WTC11 (cell line): ENCODE measurements at places on chromosomes 2 and 18.

DNA sequence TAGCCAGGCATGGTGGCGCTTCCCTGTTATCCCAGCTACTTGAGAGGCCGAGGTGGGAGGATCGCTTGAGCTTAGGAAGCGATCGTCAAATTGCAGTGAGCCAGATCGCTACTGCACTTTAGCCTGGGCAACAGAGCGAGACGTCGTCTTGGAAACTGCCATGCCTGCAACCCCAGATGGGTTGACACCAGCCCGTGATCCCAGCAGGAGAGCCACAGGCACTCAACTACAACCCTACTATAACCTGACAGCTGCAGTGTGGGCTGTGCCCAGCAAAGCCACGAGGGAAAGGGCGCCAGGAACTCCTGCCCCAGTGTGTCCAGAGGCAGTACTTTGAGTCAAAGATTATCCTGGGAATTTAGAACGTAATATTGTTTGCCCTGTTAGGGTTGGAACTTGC, 85.6 kb downstream of the SS18 start:
- no peak for DNase-seq

GRCh38 chr2:9385841-9386240, 37.5 kb downstream of the ITGB1BP1 start:
- DNase-seq, result no peak

GRCh38 chr2:152247337-152247695, 71.8 kb upstream of the STAM2 start:
- DNase-seq, result no peak

- no peak for DNase-seq
These were observed 618.0 kb upstream of the ZEB2 start for GRCh38 chr2:145137901-145138300.

DNA sequence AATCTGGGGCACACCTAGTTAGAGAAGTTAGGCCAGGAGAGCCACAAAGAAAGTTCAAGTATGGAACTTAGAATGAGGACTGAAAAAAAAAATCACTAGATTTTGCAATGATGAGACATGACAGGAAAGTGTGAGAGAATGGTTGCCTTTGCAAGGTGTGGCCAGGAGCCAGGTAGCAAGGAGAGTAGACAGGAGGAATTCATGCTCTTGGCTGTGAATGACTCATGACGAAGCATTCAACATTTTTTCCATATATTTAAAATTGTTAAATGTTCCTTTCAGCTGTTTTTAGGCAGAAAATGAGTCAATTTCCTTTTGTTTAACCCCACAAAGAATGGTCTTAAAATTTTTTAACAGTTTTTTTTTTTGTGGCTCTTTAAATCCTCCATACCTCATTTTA, 636.9 kb downstream of the PLCL1 start:
- no peak for DNase-seq

- DNase-seq, result no peak
These were observed 452.9 kb upstream of the SPRED2 start for GRCh38 chr2:65885266-65885665.

GRCh38 chr18:24923138-24923537, 428.8 kb downstream of the ZNF521 start:
- DNase-seq, result no peak

GRCh38 chr2:233369897-233370685, 15.8 kb downstream of the DGKD start:
- DNase-seq, result no peak

GRCh38 chr2:42071791-42072190, 24.0 kb downstream of the PKDCC start:
- no peak for DNase-seq

DNA sequence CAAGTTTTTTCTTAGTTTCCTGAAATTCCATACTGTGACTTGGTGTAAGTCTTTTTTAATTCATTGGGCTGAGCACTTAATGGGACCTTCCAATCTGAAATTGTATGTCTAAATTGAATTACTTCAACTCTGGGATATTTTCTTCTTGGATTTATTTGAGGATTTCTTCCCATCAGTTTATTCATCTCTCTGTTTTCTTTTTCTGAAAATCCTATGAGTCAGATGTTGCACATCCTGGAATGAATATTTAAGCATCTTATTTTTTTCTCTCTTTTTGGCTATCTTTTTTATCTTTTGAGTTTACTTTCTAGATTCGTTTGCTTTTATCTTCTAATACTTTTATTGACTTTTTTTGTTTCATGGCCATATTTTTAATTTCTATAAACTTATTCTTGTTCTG, 55.4 kb upstream of the ACYP2 start:
- DNase-seq, result no peak

GRCh38 chr2:128754246-128754724, 435.6 kb upstream of the HS6ST1 start:
- no peak for DNase-seq

DNA sequence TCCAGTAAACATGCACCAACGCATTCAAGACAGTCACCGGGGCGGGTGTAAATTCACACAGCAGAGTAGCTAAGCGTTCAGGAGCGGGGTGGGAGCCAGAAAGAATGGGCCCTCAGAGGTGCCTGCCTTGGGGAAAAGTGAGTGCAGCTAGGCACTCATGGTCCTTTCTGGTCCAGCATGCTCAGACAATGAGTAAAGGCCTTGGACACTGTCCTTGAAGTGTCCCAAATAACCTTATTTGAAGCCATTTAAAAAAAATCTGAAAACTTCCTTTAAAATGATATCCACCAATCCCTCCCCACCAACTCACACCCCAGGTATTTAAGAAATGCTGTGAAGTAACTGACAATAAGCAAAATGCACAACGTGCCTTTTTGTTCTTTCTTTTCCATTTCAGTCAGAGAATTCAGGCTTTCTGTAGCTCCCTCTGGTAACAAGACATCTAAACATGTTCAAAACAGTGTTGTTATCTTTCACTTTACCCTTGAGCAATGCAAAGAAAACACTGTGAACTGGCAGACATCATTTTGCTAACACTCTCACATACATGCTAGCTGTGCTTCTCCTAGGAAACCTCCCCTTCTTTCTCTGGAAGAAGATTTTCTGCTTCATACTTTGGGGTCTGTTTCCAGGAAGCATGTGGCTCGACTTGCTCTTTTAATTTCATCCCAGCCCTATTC, 445.1 kb upstream of the SPRED2 start:
- DNase-seq, result no peak

- no peak for DNase-seq
These were observed 153.0 kb downstream of the KLHL29 start for GRCh38 chr2:23537991-23538390.

DNA sequence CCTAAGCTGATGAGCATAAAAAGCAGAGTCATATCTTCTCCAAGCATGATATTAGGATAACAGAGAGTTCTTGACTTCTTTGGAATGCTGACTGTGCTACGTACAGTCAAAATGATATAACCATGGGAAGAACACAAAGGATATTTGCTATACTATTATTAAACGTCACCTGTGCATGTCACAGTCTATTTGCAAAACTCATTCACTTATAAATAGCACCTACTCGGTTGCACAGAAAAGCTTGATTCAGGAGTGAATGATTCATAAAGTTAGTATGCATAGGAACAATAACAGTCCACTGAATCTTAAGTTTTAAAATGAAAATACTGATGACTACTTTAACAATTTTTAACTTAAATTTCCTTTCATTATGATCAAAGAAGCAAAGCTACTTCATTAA, 83.3 kb downstream of the SP3 start:
- DNase-seq, result no peak

GRCh38 chr18:71370671-71371445, 1082.0 kb downstream of the SOCS6 start:
- no peak for DNase-seq

DNA sequence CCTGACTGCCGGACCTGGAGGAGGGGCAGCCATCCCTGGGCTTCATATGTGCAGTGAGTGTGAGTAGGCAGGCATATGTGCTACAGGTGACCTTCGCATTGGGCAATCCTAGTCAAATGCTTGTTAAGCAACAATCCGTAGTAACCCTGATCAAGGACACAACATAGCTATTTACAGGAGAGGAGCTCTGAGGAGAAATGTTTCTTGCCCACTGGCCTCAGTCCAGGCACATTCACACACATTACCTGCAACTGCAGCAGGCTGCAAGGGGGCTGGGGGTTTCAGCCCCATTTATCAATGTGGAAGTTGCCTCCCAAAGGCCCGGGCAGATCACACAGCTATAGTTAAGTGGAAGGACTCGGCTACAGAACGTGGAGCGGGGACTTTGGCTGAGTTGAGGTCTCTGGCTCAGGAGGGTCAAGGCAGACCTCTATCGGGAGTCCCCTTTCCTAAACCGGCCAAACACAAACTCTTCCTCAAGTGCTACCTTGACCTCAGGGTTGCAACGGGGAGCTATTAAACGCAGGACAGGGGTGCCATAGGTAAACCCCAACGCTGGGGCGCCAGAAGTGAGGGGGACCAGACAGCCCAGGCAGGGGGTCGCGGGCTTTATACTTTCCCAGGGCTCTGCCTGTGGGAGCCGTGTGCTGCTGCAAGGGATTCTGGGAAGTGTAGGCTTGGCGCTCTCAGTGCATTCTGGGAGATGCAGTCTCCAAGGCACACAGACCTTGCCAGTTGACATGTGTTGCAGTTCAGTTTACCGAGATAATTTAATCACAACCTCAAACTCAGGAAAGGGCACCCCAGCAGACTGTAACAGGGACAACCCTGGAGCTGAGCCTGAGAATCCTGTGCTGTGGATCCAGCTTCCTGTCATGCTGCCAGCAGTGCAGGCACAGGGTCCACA, 9.4 kb downstream of the KHK start:
- peak; percentile 59 for DNase-seq

- no peak for DNase-seq
These were observed 388.1 kb upstream of the SLC14A2 start for GRCh38 chr18:45227001-45227742.

DNA sequence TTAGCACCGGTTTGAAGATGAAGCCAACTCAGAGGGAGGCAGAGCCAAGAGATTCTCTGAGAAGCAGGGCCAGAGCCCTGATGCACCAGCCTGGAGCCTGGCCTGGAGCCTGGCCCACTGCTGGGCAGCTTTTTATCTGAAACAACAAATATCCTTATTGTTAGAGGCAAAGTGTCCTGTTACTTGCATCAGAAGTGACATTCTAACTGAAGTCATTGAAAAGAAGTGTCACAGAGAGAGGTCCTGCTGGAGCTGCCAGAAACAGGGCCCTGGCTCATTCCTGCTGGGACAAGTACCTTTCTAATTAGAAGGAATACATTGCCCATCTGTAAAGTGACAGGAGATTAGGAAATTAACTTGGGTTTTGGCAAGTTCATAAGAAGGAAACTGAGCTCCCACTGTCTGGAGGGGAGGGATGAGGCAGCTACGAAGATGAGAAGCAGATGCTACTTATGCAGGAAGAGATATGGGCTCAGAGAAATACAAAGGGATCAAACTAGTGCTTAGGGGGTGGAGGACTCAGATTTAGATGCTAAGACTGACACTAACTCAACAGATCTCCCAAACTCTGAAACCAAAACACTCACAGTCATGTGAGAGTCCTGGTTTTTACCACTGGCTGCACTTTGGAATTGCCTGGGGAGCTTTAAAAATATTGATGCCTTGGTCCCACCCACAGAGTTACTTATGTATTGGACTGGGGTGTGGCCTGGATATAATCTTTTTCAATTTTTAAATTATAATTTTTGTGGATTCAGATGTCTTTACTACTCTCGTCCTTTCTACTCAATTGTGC, 11.0 kb upstream of the HK2 start:
- DNase-seq, result no peak

- DNase-seq, result no peak
These were observed 98.9 kb upstream of the OTOS start for GRCh38 chr2:240239325-240239724.

GRCh38 chr2:86229221-86229620, 30.0 kb downstream of the MRPL35 start:
- no peak for DNase-seq

DNA sequence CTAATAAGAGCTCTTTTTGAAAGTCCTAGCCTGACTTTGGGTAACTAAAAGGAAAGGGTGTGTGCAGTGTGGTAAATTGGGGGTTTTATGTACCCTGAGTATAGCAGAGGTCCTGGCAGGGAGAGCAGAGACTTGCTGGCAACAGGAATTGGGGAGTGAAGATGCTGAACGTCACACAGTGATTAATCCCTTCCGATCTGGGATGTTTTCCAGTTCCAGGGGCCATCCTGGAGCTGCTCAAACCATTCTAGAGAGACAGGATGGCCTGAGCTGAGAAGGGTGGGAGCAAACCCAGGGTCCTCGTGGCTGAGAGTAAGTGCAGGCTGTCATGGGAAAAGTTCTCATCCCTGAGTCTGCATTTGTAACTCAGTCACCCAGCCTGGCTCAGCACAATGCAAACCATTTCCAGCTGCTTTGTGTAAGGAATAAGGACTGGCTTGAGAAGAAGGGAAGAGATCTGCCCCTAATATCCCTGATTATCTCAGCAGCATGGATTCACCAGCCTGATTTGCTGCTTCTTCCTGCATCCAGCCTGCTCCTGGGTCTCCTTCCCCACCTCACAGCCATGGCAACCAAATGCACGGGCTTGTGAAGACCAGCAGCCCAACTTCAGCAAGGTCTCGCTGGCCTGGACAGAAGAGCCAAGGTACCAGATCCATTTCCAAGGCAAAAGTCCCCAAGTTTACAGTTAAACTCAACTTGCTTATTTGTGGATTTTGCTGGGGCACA, 47.1 kb upstream of the CELF4 start:
- DNase-seq, result no peak

GRCh38 chr18:77025831-77026363, 106.7 kb downstream of the MBP start:
- no peak for DNase-seq

- no peak for DNase-seq
These were observed 230.9 kb downstream of the LTBP1 start for GRCh38 chr2:33177627-33178026.

GRCh38 chr2:9548506-9548905, 7.1 kb downstream of the ADAM17 start:
- DNase-seq, result no peak

GRCh38 chr2:3423492-3424170, 44.1 kb downstream of the TRAPPC12 start:
- peak; percentile 87 for DNase-seq

DNA sequence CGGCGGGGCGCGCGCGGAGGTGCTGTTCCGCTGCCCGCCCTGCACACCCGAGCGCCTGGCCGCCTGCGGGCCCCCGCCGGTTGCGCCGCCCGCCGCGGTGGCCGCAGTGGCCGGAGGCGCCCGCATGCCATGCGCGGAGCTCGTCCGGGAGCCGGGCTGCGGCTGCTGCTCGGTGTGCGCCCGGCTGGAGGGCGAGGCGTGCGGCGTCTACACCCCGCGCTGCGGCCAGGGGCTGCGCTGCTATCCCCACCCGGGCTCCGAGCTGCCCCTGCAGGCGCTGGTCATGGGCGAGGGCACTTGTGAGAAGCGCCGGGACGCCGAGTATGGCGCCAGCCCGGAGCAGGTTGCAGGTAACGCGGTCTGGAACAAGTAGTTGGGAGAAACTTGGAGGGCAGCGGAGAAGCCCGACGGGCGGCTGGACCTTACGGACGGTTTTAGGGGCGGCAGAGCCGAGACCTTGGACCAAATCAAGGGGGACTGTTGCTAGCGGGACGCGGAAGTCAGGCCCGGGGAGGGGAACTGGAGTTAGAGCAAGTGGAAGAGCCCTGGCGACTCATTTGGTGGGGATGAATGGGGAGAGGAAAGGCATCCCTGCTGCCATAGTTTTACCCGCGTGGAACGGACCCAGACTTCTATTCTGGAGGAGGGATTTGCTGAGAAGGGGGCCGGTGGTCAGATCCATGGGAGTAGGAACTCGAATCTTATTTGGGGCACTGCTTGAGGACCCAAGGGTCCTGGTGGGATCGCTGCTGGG, 573 bp downstream of the IGFBP2 start:
- peak; percentile 54 for DNase-seq

- no peak for DNase-seq
These were observed 201.4 kb upstream of the TMEM200C start for GRCh38 chr18:6096730-6097129.

- no peak for DNase-seq
These were observed 3.3 kb downstream of the CDK15 start for GRCh38 chr2:201809633-201810032.
